Naive B cell (primary cell): ENCODE measurements at places on chromosomes 11 and 22. TPM values are rescaled to one million over a fixed set of nuclear protein-coding genes. Genes with fewer than 3 reads are reported as not detected.

- DNase-seq, result no peak
Observed at GRCh38 chr11:133787379-133788141, 57.8 kb downstream of the SPATA19 start.

GRCh38 chr22:48068323-48068885 lies 1306.0 kb downstream of the TBC1D22A start:
- DNase-seq, result no peak

DNA sequence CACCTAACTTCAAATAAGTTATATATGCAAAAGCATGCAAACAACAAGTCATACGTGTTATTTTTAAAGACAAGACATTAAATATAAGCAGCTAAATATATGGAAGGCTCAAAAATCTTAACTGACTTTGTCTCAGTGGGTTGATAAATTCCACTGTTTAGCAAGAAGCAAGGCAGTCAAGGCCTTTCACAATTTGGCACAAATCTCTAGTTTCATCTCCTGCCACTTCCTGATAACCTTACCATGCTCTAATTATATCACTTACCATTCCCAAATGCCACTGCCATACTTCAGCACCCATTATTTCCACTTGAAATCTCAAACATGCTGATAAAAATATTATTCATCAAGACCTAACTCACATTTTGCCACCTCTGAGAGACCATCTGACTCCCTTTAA lies 24.8 kb downstream of the DCUN1D5 start:
- DNase-seq, result no peak

DNA sequence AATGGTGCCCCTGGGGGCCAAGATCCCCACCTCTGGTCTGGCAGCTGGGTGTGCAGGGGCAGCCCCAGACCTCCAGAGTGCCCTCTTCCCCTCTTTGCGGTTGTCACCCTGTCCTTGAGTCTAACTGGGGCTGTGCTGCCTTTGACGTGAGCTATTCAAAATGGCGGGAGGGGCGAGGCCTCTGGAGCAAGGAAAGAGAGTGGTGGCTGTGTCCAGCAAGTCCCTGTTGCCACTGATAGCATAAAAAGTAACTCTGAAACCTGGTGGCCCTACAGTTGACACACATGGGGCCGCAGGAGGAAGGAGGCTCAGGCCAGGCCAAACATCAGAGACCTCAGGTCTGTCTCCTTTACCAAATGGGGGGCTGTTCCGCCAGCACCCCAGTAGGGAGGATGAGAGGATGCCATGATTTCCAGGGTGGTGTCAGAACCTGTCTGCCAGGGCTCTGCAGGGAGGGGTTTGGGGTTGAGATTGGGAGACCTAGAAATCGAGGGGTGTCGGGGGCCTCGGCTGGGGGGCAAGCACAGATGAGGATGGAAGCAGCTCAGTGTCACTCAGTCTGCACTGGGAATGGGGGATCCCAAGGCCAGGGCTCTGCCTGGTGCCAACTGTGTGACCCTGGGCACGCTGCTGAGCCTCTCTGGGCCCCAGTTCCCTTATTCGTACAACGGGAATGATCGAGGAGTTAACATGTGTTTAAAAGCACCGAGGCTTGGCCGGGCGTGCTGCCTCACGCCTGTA lies 49.2 kb upstream of the KCNQ1OT1 start:
- DNase-seq, result no peak

GRCh38 chr22:24497841-24498258 lies 2.7 kb downstream of the UPB1 start:
- DNase-seq, result no peak

- no peak for DNase-seq
Observed at GRCh38 chr22:30607300-30607930, 441 bp downstream of the TCN2 start.

- DNase-seq, result no peak
Observed at GRCh38 chr11:46725338-46726205, 6.6 kb downstream of the F2 start.

GRCh38 chr11:20015101-20015500 lies 145.2 kb downstream of the DBX1 start:
- DNase-seq, result no peak

Gene GSTT2B
- not detected for polyA plus RNA-seq

- DNase-seq, result no peak
Observed at GRCh38 chr11:101945448-101945847, 29.1 kb upstream of the ANGPTL5 start.

- DNase-seq, result peak; percentile 32
Observed at GRCh38 chr11:36672815-36673450, 74.9 kb upstream of the RAG2 start.

DNA sequence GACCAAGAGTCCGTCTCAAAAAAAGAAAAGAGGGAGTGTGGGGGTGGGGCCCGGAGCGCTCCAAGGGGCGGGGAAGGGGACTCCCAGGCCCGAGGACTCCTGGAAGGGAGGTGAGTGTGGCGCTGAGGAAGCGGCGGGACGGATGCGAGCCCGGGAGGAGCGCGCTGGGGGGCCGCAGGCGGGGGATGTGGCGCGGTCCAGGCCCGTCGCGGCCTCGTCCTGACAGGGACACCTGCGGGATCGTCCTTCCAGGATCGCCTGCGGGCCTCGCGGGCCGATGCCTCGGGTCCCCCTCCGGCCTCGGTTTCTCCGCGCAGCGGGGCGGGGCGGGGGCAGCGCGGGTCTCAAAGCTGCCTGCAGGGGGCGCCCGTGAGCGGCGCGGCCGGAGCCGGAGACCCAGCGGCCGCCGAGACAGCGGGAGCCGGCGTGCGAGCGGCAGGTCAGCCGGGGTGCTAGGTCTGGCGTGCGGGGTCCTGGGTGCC lies 3.8 kb upstream of the ADORA2A start:
- DNase-seq, result peak; percentile 63

- DNase-seq, result peak; percentile 9
Observed at GRCh38 chr11:19713196-19714021, 772 bp downstream of the NAV2 start.

DNA sequence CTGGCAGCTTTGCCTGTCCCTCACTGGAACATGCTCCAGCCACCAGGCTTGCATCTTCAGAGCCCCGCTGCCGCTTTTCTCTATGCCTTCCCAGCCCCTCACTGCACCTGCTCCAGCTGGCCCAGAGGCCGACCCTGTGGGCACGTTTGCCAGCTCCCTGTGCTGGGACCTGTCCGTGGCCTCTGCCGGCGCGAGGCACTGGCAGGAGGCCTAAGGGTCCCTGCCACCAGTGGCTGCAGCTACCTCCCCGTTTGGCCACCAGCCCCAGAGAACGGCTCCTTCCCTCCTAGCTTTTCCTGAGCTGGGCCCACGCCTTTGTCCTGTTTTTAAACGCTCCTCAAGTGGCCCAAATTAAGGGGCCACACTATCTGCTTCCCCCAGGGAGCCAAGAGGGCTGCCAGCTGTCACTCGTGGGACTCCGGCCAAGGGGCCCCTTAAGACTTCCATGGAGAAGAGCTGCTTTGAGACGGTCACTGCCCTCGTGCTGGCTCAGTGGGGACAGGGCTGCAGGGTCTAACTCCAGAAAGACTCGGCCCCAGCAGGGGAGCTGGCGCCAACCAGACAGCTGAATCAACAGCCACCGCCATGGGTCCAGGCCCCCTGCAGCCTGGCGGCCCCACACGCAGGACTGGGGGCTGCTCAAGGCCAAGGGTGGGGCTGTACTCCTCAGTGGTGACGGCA lies 24.6 kb upstream of the WNT7B start:
- no peak for DNase-seq

DNA sequence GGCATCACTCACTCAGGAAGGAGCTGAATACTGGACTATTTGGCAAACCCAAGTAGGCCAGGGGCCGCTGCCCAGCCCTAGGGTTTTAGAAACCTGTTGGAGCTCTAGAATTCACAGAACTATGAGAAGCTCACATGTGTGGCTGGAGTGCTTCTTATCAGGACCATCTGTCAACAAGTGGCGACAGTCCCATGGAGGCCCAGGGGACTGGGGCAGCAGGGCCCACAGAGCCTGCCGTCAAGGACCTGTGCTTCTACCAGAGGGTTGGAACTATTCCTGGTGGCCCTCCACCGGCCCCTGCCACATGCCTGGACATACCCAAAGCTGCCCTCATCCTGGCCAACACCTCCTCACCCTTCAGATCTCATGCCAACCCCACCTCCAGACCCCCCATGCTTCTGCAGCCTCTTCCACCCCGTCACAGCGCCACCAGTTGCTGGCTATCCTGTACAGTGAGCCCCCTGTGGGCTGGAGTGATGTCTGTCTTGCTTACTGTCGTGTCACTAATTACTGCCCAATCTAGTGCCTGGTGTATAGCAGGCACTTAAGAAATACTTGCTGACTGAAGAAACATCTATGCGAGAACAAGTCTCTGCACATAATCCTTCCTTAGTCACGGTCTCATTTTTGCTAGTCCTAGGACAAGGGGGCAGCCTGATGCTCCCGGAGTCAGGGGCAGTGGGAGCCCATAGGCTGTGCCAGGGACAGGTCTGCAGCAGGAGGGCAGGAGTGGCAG lies 27.2 kb upstream of the RASL10A start:
- no peak for DNase-seq

Gene PDGFB
- polyA plus RNA-seq, result not detected

DNA sequence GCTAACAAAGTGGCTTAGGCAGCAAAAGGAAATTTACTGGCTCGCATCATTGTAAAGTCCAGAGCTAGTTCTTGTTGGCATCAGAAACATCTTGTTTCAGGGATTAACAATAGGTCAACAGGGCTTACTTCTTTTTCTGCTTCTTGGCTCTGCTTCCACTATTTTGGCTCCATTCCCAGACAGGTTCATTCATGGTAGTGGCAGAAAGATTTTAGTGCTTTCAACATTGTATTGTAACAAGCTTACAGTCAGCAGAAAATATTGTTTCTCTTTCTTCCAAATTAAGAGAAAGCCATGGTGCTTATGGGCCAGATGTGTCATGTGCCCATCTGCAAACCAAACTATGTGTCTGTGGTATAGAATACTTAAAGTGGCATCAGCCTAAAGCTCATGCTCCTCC lies 315.6 kb downstream of the RAB38 start:
- no peak for DNase-seq

DNA sequence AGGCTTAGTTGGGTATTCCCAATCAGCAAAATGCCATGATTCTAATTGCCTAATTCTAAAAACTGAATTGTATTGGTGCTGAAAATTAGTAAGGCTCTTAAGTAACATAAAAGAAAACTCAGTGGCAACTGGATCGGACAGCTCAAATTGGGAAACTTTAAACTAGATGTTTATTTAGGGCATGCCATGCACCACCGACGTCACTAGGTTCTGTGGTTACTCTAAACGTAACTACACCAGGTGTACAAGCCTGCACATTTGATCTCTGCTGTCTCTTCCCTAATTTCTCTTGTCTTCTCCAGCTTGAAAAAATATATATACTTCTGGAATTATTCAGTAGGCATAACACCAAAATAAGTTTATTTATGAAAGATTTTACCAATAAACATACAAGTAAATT lies 378.2 kb downstream of the DCDC1 start:
- DNase-seq, result no peak
